ENCODE measurements at places on chromosomes 5 and 9.

GRCh38 chr5:151718646-151719045 lies 31.9 kb upstream of the SPARC start:
- no peak for DNase-seq

GRCh38 chr9:129353697-129354336 lies 175.8 kb upstream of the IER5L start:
- DNase-seq = no peak

- DNase-seq = no peak
These were observed 253.4 kb upstream of the ANKH start for GRCh38 chr5:15124871-15125568.

DNA sequence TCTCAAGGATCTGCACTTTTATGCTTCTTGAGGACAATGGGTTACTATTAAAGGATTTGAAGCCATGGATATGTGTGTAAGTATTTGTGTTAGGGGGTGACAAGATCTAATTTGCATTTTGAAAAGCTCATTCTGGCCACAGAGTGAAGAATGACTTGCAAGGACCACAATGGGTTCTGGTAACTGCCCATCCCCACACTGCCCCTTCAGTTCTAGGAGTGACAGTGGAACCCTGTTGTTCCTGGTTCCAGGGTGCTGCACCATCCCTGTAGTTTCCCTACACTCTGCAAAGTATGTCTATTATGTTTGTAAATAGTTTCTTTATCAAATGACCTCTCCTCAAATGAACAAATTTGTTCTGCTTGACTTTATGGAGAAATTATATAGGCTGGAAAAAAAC lies 9.7 kb upstream of the SPRY4 start:
- DNase-seq = no peak

DNA sequence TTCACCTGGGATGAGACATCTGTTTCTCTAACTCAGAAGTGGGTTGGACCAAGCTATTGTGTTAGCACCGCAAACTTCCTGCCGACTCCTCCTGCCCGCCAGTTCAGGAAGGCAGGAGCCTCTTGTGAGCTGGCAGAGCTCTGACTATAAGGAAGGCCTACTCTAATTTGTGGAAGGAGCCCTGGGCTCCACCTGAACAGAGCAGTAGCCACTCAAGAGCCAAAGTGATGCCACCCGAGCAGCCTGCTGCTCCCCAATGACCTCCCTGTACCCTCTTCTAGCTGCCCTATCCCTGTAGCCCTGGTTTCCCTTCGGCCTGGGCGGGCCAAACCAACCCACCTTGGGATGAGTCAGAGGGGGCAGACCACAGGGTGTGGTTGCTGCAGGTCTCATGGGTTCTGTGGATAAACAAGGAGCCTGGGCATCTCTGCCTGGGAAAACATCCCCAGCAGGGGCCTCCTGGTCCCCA lies 81.6 kb downstream of the PSD2 start:
- no peak for DNase-seq

DNA sequence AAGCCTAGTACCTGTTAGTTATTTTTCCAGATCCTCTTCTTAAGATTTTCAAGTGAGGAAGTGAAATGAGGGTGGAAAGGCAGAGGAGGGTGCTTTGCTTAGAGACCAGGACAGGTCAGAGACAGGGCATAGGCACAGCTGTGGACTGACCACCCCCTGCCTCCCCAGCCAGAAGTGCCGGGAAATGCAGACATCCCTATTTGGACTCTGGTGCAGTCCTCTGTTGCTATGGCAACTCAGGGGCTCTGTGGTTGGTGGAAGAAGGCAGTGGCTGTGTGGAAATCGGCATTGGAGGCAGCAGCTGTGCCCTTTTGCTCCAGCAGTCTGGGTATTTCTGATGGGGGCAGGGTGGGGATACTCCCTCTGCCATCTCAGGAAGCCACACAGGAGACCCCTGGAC lies 43.3 kb upstream of the NDFIP1 start:
- no peak for DNase-seq

GRCh38 chr5:9358961-9359685 lies 186.8 kb downstream of the SEMA5A start:
- no peak for DNase-seq

DNA sequence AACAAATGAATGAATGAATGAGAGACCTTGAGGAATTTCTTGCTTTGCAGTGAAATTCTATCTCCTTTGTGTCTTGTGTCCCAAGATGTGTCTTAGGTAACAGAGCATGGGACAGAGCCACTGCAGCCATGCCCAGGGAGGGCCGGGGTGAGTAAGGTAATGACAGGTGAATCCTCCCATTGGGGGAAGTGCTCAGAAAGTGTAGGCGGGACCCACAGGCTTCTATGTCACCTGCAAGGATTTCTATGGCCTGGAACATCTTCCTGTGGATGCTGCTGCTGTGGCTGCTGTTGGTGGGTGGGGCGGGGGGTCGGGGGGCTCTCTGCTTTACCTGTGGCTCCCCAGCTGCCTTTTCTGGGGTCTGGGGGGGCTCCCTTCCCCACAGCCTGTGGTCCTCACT lies 133.6 kb upstream of the IER5L start:
- no peak for DNase-seq

DNA sequence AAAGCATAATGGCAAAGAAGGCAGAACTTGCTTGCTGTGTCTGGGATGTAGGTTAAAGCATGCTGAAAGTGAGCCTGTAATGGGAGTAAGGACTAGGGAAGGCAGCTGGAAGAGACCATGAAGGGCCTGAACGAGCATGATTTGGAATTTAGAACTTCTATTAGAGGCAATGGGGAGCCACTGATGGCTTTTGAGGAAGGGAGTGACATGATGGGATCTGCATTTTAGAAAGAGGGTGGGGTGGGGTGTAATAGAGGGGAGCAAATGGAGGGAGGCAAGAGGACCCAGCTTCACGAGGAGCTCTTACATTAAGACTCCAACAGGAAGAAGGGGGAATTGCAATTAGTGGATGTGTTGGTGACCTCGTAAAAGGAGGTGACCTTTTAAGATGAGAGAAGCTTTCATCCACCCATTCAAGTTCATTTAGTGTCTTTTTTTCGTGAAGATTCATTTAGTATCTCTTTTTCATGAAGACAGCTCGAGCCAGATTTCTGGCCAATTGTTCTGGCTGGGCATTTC lies 13.6 kb upstream of the GABRP start:
- no peak for DNase-seq

- no peak for DNase-seq
These were observed 159.4 kb upstream of the PITX1 start for GRCh38 chr5:135193213-135194125.

GRCh38 chr9:76732341-76732958 lies 31.8 kb upstream of the PCA3 start:
- DNase-seq = no peak

DNA sequence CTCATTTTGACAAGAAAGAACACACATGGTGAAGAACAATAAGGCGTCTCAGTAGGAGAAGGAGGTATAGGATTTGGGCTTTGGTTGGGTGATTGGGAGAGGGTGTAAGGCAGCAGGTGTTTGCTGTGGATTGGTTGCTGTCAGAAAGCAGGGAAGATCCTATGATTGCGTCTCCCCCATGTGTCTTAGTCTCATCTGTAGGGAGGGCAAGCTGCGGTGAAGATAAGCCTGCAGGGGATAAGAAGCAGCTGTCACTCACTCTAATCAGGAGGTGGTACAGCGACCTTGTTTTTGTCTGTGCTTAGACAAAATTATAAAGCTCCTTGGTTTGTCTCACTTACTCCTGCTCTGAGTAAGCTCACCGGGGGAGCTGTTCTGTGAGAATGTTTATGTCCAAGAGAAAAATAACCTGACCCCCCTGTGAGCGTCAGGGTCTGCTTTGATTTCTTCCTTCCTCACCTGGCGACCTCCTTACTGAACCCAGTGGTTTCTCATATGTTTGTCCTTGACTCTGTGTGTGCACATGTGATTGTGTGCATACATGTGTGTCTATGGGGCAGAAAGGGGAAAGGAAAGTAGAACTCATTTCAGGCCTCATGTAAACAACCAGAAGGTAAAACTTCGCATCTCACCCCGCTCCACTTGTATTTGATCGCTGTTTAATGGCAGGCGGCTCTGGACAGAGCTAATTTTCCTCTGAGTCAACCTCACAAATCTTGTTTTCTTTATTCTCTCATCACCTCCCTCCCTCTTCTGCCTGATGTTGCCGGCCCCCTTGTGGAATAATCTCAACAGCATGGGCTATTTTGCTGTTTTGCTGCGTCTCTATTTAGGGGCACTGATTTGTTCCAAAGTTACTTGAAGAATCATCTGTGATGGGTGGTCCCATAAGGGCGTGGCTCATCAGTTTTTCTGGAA lies 105.6 kb downstream of the TENT4A start:
- DNase-seq = no peak

DNA sequence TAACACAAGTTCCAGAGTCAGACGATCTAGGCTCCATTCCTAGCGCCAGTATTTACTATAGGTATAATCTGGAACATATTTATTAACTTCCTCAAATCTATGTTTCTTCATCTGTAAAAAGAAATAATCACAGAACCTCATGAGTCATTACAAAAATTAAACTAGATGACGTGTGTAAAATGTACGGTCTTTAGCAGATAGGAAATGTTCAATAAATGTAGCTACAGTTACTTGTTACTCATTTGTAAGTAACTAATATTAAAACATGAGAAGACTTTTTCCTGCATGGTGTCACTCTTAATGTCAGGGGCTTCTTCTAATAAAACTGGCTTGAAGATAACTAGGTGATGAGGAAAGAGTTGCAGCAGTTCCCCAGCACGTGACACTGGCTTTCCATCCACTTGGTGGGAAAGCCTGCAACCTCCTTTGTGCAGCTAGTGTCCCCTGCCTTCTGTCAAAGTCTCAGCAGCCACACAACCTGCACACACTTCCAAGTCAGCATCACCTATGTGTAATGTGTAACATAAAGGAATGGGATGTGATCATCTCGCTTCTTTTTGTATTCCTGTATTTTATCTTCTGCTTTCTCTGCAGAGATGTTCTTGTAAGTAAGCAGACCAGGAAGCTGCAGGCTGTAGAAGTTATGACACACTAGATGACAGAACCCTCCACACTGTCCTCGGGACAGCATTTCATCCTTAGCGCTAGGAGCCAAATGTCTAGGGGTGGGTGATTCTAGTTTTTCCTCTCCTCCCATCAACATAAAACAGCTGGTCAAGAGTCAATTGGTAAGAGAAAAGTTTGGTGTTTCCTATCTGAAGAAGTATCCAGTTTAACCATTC lies 1.8 kb upstream of the JAKMIP2 start:
- no peak for DNase-seq

GRCh38 chr5:81105261-81105877 lies 127.8 kb upstream of the CKMT2 start:
- DNase-seq = no peak

- no peak for DNase-seq
These were observed 8.9 kb upstream of the AIF1L start for GRCh38 chr9:131087354-131087893.

DNA sequence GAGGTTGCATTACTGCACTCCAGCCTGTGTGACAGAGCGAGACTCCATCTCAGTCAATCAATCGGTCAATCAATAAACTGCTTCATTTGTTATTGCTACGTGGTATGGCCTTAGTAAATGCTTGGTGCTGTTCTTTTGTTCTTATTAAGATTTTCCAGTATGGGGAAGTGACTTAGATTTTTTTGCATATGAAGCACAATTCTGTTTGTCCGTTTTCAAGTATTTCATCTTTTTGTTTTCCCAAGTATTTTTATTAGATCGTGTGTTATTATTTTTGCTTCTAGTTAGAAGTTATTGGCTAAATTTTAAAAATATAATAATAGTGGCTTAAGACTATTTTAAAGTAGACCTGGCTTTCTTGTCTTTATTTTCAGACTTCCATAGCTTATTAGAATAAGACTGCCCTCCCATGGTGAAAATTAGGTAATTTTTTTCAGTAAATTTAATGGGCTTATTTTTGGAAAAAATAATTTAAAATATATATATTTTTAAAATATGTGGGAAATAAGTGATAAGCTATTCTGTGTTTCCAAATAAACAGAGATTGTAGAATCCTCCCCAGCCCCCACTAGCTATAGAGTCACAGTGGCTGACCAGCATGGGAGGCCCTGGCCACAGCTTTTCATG lies 14.7 kb upstream of the OMD start:
- DNase-seq = no peak
